NCI-H524 (cell line): ENCODE measurements at places on chromosomes 5 and 9.

- no peak for DNase-seq
Measured at GRCh38 chr9:84062538-84062937, 81.9 kb downstream of the RMI1 start.

DNA sequence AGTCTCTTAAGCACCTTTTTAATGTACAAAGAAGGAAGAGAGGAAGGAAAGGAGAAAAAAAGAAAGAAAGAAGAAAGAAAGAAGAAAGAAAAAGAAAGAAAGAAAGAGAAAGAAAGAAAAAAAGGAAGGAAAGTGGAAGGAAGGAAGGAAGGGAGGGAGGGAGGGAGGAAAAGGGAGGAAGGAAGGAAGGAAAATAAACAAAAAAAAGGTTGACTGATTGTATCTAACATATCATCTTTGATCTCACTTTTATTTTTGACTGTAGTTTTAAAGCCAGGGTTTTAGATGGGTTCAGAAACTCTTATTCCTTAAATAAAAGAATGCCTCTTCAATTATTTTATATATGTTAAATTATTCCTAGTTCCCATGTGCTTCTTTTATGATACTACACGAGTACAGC, 794.5 kb downstream of the CDH12 start:
- no peak for DNase-seq

- no peak for DNase-seq
Measured at GRCh38 chr5:44390351-44390750, 1.1 kb upstream of the FGF10 start.

DNA sequence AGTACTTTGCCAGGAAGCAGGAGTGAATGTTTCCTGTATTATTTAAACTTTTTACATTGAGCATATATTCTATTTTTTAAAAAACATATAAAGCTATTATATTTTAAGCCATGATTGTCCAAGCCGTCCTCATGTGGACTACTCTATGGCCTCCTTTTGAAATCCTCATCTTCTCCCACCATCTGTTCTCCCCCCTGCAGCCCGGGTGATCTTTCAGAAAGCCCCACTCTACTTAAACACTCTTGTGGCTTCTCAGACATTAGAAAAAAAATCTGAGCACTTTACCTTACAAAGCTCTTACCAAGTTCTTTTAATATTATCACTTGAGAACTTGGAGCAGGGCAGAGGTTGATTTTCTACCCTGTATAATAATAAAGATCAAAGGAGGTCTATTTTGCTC, 95.4 kb downstream of the CAVIN4 start:
- DNase-seq, result peak; percentile 87

DNA sequence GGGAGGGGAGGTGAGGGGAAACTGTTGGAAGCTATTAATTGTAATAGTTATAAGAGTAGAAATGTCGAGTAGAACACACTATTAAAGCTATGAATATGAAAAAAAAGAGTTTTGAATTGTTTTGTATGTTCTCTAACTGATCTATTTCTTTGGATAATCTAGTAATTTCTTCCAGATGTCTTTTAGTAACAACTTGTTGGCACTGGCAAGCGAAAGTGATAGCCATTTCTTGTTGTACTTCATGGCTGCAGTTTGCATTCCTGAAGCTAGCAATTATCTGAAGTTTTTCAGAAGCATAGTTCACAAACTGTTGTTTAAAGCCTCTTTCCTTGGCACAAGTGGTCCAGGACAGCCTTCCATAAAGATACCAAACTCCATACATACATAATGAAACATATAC, 49.4 kb upstream of the SPATA31C2 start:
- DNase-seq, result no peak

DNA sequence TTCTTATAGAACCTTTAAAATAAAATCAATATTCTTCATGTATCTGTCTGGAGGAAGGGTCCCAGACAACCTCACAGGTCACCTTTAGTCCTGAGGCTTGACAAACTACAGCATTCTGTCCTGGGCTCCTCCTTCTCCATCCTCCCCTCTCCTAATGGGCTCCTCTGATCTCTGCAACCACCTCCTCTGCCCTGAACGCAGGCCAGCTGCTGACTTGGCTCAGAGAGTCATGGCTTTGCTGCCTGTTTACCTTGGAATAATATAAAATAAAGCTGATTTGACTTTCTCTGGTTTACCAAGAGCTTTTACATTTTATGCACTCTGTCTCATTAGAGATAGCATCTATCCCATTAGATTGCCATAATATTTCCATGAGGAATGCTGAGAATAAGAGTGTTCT, 159.4 kb downstream of the SEMA6A start:
- DNase-seq, result no peak

DNA sequence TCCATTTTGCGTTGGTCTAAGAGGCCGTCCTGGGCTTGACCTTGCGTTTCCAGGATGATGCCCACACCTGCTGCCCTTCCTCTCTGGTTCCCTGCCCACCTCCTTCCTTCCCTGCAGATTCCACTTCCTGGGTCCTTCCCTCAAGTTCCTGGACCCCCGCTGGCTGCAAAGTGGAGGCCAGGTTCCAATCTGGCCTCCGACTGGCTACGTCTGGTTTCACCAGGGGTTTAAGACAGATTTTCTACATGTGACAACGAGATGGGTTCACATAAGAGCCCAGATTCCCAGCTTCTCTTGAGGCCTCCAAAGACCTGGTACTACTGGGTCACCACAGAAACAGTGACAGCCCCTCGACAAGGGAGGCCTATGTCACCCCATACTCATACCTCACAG, 2.1 kb downstream of the MGAT4B start:
- no peak for DNase-seq

DNA sequence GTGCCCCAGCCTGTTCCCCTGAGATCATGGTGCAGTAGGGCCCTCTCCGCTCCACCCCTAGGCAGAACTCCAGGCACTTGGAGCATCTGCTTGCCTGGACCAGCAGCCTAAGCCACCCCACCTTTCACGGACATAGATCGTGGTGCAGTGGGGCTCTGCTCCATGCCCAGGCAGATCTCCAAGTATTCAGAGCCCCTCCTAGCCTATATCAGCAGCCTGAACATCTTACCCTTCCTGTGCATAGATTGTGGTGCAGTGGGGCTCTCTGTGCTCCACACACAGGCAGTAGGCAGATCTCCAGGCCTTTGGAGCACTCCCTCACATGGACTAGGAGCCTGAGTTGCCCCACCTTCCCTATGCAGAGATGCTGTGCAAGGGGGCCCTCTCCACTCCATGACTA, 103.0 kb downstream of the GLIS3 start:
- DNase-seq, result no peak

GRCh38 chr9:69155341-69156030, 18.6 kb upstream of the TJP2 start:
- no peak for DNase-seq

- no peak for DNase-seq
Measured at GRCh38 chr5:142263346-142263745, 61.5 kb downstream of the SPRY4 start.

DNA sequence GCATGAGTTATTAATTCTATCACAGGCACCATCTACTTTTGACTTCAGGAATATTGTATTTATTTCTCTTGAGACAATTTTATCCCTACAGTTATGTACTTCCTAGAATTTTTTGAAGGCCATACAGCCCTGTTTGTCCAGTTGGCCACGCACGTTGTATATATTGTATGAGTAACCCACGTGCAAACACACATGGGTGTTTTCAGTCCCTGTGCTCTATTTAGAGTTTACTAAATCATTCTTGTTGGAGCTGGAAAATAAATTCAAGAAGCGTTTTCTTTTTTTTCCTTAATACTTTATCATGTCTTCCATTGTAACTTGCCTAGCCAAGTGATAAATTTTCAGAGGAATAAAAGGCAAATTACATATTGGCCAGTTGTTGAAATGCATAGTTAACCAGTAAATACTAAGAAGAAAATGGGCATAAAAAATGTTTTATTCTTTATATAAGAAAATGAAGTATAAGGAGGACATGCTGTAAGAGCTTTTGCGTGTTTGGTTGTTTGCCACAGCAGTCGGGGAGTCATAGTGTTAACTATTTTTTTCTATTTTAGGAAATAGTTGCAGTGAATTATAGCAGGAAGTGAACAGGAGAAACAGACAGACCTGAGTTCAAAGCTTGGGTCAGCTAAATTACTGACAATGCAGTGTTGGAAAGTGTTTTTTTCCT, 86.4 kb upstream of the MINAR2 start:
- no peak for DNase-seq

DNA sequence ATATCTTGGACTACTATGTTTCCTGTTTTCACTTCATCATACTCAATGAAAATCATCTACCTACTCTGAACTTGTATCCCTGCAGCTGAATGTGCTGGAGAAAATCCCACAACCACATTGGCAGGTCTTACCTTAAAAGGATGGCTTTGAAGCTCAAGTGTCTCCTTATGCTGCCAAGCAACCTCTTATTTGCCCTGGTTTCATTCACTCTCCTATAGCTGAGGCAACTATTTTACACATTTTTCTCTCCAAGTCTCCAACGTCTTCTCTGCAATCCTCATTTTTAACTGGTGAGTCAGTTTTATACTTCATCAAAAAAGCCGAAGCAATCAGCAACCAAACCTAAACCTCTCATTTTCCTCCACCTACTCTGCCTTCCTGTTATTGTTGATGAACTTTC, 49.7 kb downstream of the POU4F3 start:
- no peak for DNase-seq

- DNase-seq, result no peak
Measured at GRCh38 chr5:28743025-28743715, 1704.8 kb upstream of the CDH9 start.

- no peak for DNase-seq
Measured at GRCh38 chr5:119055294-119055693, 15.6 kb upstream of the DMXL1 start.

DNA sequence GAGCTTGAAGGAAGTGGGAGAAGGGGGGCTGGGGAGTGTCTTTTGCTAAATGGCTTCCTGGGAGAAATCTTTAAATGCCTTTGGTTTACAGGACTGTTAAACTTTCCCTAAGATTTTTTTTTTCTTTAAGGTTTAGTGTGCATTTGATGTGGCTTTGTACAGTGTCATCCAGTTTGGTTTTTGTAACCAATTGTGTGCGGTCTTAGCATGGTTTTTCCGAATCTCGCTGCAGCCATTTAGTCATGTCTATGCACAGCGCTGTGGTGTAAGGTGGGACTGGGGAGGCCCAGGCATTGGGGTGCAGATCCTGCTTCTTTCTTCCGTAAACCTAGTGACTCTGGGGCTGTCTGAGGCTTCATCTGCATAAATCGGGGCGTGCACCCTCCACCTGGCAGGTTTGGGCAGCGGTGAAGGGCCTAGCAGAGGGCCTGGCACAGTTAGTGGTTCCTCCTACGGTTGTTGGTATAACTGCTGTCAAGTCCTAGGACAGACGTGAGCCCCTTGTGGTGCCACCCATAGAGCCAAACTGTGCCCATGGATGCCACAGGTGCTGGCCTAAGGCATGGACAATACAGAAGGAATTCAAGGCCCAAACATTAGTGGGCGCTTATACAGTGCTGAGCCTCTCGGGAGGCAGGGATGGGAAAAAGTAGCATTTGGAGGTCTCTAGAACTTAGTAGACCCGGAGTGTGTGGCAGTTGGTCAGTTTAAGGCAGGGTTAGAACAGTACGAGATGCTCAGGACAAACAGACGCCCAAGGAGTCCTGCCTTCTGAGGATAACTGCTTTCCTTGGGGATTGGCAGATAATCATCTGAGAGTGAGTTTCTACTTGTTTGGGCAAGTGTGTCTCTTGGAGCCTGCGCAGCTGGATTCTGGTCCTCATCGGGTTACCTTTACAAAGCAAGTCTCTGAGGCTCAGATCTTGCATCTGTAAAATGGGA, 1.5 kb downstream of the PRRC2B start:
- no peak for DNase-seq

GRCh38 chr5:151141535-151141934, 16.0 kb downstream of the ANXA6 start:
- DNase-seq, result no peak

- DNase-seq, result no peak
Measured at GRCh38 chr5:926417-927171, 33.9 kb downstream of the TRIP13 start.

DNA sequence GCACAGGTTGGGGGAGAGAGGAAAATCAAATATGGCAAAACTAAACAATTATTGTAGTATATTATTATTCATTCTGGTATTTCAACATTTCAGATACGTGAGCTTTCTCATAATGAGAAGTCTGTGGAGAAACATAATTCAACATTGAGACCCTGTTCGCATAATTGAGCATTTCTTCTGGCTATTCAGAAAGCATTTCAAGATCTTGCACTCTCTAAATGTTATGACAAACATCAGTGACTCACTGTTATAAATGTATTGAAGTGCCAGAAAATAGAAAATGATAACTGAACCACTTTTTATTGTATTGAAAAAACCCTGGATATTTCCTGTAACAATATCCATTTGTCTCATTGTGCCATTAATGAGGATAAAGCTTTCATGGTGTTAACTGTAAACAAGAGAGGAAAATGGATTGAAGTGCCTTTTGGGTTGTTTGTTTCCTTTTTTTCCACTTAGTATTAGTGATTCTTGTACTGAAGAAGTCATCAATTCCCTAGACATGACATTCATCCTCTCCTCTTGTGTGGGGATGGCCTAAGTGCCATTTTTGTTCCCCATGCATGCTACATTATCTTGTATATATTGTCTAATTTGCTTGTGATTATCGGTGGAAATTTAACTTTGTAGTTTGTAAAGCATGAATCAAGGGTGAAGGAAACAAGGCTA, 124.6 kb downstream of the CAMK4 start:
- no peak for DNase-seq

GRCh38 chr9:130286781-130287428, 21.3 kb downstream of the HMCN2 start:
- DNase-seq, result no peak

DNA sequence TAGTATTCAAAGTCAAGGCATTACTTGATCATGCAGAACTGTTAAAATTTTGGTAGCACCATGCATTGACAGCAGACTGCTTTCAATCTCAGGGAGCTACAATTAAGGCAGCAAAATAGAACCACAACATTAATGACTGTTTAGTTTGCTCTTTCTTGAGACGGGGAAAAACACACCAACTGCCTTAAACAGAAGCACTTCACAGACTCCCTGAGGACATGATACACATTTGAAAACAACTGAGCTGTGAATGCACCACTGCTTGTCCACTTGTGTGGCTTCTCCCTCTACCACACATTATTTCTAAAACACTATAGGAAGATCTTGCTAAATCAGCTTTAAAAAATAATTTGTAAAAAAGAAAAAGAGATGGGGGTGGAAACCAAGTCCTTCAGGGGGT, 79.6 kb upstream of the MAST4 start:
- no peak for DNase-seq

DNA sequence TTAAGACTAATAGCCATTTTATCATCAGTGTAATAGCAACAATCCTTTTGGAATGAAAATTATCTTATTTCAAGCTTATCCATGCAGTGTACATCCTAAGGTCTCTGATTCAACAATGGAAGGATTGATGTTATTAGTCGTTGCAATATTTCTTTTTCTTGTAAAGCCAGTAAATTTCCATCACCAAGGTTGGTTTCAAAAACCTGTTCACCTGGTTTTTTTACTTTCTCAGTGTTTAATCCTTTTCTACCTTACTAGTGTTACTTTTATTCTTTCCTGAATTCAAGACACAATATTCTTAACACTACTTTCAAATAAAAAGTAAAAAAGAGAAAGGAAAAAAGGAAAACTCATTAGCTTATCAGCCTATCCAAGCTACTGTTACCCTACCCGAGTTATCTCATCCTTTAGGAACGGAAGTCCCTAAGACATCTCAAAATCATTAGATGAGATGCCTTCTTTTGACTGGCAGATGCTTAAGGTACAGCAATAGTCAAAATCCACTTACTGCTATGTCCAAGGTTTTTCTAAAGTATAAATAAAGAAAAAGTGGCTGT, 5.4 kb downstream of the ZFR start:
- no peak for DNase-seq
